ENCODE measurements at places on chromosomes 5 and 9.

DNA sequence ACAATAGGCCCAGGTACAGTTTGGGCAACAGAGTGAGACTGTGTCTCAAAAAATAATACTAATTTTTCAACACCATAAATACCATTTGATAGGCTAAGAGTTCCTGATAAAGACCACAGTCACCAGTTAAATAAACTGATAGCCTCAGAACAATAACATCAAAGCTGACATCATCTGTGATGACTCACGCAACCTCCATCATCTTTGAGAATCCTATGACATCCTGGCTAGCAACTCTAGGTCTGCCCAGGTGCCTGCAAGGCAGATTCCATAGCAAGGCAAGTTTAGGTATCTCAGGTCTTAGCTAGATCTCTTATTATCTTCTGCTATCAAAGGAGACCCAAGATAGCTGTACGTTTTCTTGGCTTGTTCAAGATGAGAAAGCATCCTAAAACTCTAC is 30.5 kb upstream of the UBAP2 start:
- no peak for DNase-seq

DNA sequence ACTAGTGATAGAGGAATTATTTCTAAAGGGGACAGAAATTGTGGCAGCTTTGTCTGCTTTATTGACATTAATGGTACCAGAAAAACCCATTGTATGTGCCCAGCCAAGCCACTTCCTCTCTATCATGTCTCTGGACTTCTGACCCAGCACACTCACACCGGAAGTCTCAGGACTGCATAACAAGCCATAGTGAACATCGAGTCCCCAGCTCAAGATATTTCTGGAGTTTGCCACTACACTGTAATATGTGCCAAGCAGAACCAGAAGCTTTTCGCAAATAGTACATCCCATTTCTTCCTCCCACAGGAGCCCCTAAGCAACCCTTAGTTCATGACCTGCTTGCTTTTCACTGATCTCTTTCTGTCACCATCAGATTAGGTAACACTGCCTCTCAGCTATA is 187.4 kb upstream of the GHR start:
- DNase-seq = no peak

DNA sequence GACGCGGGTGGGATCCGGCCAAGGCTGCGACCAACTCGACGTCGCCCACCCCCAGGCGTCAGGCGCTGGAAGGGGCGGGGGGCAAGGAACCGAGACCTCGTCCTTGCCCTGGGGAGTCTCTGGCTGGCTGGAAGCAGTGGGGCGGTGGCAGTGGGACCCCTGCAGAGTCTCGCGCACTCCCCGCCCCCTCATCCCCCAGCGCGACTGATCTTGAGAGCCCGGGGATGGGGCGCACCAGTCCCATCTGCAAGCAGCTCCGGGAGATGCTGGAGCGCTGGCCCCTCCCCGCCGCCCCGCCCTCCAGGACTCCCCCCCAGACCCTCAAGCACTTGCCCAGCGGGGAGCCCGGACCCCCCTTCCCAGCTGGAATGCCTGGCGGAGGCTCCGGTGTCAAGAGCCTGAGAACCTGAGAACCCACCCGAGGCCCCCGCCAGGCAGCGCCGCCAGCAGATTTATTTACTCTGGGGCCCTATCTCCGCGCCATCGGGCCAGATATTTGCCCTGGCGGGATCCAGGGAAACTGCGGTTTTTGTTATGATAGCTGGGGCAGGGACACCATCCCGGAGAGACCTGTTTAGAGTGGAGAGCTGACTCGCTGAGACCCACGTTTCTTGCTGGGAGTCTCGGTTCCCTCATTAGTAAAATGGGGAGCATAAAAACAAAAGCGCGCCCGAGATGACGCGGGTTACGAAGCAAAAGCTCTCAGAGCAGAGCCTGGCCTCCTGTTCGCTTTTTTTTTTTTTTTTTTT is 1.2 kb downstream of the PRRT1B start:
- no peak for DNase-seq

DNA sequence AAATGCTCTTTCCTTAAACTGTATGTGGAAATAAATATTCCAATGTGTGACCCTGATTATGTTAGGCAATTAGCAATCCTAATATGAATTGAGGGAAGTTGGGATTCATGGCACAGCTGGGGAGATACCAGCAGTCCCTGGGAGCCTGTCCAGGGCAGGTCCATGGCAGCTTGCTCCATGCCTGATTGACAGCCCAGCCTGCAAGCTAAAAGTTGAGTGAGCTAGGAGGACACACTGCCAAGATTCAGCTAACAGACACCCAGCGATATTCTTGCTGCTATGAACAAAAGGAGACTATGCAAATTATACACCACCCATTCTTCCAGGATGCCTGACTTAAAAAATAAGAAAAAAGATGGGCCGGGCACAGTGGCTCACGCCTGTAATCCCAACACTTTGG is 6.2 kb downstream of the TGFBI start:
- no peak for DNase-seq

- DNase-seq = no peak
These were observed 5.2 kb downstream of the SH3RF2 start for GRCh38 chr5:145941448-145942130.

DNA sequence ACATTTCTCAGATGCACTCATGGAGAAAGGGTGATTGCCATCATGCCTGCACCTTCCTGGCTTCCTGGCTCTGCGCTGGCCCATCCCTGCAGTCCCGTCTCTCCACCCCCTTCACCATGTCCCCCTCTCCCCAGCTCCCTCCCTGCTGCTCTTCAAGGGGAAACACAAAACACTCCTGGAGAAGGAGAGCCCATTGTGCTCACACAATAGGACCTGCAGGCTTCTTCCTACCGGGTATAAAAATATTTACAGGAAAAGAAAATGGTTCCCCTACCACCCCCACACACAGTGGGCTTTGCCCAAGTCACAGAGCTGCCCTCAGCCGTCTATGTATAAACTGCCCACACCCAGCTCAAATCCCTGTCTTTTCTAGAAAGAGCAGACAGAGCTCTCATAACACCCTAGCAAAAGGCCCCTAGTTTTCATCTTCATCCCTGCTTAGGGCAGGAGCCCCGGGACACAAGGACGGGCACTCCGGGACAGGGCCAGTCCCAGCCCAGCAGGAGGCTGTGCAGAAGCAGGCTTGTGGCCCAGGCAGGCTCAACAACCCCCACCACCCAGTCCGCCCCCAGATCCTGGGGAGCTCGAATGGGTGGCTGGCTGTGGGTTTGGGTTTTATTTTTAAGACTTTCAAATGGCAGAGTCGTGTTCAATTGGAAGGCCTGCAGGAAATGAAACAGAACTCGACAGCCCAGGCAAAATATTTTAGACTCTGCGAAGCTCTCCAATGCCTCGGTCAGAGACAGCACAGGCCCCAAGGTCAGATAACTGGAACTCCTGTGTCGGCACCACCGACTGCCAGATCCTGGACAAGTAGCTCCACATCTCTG is 77.3 kb downstream of the LRSAM1 start:
- no peak for DNase-seq

DNA sequence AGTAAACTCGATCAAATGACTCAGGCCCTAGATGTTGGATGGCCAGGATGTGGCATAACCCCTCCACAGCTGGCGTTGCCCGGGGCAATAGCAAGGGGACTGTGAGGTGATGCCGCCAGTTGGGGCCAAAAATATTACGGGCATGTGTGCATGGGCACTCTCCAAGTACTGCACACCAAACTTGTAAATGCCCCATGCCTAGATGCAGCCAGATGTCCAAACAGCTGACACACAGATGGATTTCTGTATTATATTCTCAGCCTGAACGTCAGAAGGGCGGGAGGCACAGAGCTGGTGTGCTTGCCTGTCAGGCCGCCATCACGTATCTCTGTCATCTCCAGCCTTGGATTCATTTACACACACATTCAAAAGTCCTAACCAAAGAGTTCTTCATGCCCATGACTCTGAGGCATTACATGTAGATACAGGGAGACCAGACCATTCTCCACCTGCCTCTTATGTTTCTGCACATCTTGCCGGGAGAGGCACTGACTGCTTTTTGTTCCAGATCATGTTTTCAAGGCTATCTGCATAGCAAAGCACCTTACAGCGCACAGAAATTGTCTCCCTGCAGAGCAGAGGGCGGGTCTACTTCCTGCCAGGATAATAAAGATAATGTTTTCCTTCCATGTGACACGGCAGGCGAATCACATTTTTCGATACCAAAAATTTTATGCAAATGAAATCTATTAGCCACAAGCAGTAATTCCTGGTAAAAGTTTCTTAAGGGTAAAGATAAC is 200.9 kb upstream of the ADAMTS16 start:
- no peak for DNase-seq

GRCh38 chr5:59003124-59003523 is 420.2 kb downstream of the RAB3C start:
- DNase-seq = no peak

DNA sequence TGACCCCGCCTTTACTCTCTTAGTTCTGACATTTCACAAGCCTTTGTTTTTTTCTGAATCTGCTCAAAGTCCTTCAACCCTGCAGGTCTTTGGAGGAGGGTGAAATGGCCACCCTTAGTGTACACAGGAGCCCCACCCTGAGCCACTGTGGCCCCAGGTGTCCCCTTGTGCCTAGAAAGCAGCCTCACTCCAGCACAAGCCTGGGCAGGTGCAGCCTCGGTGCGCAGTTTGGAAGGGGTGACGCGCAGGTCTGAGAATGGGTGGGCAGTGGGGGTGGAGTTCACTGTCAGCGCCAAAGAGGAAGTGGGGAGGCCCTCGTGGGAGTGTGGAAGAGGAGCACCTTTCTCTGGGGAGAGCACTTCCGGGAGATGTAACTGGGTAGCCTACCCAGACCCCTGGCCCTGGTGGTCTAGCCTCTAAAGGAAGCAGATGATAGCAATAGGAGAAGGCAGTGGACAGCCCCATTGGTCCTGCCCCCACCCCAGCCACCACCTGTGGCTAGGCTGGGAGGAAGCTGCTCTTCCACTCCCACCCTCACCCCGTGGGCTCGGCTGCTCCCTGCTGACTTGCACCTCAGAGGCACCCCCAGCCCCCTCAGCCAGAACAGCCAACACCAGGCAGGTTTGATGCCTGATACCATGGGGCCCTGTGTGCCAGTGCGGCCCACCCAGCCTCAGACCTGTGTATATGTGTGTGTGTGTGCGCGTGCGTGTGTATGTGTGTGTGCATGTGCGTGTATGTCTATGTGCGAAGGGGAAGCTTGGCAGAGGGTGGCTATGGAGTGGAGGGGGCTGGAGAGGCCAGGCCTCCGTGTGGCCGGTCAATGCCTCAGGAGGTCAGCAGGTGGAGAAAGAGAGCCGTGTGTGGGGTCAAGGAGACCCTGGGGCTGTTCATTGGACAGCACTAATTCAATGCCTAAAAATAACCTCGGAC is 16.8 kb upstream of the DAB2IP start:
- no peak for DNase-seq

- no peak for DNase-seq
These were observed 27.6 kb downstream of the IL7R start for GRCh38 chr5:35884191-35884769.

- DNase-seq = no peak
These were observed 1049.5 kb upstream of the ACO1 start for GRCh38 chr9:31334837-31335528.

- DNase-seq = no peak
These were observed 11.7 kb upstream of the TENT4A start for GRCh38 chr5:6701491-6701890.

- no peak for DNase-seq
These were observed 434.6 kb downstream of the ENC1 start for GRCh38 chr5:74205767-74206578.

GRCh38 chr9:123089790-123090189 is 56.3 kb downstream of the GPR21 start:
- no peak for DNase-seq

DNA sequence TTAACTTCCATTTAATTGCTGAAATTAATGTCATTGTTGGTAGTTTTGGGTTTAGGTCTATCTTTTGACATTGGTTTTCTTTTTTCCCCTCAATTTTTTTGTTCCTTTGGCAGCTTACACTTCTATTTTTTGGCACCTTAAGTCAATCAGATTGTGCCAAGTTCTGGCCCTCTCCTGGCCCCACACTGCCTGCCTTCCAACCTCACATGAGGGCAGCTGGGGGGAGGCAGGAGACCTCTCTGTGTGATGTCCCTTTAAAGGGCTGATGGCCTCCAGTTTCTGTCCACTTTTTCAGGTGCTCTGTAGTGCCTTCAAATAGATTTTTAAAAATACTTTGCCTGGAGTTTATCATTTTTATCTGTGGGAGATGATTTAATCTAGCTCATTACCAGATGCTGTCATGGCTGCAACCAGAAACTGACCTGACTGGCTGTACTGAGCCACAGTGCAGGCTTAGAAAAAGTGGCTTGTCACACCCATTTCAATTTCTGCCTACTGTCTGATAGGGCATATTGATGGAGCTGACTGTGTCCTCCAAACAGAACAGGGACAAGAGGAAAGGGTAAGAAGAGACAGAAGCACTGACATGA is 196.6 kb downstream of the FANCC start:
- no peak for DNase-seq

GRCh38 chr5:87650284-87650683 is 237.6 kb upstream of the CCNH start:
- DNase-seq = no peak

GRCh38 chr5:657570-657969 is 35.6 kb downstream of the TPPP start:
- no peak for DNase-seq

DNA sequence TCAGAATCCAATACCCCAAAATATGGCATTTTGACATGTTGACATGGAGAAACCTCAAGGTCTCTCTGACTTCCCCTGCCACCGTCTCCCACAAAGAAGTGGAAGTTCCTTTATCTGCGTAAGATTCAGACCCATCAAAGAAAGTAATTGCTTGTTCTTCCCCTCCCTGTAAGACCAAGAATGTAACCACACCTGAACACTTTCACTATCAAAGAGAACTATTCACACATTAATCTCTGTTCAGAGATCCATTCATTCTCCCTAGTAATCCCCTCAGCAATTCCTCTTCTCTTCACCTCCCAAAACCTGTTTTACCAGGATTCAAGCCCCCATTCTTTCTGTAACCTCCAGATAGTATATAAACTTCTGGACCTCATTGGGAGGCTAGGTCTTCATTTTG is 4.1 kb upstream of the SLC1A1 start:
- no peak for DNase-seq

DNA sequence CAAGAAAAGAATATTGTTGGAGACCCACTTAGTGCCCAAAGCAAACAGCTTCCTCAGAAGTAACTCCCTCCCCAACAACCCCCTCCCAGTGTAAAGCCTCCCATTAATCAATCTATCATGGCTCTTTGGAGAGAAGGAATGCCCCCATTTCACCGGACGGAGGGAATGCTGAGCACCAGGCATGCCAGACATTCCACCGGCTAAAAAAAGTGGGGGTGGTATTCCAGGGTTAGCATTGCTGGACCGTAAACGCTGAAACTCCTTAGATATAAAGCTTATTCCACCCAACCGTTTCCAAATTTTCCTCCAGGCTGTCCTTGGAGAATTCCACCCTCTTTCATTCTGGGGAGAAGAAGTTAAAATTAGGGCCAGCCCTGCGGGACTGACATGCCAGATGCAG is 363 bp upstream of the MAMDC2 start:
- DNase-seq = no peak
